Activated T-helper 1 cell treated with anti-CD3 and anti-CD28 coated beads, Interleukin-2, amount 50 U/mL, for 16 hours (primary cell): ENCODE measurements at places on chromosomes 12 and 14.

GRCh38 chr12:52715416-52715815 lies 12.1 kb upstream of the KRT77 start:
- no peak for DNase-seq

- no peak for DNase-seq
Measured at GRCh38 chr12:92762773-92763172, 60.0 kb downstream of the PLEKHG7 start.

- DNase-seq: no peak
Measured at GRCh38 chr12:109900752-109901580, 892 bp downstream of the TCHP start.

DNA sequence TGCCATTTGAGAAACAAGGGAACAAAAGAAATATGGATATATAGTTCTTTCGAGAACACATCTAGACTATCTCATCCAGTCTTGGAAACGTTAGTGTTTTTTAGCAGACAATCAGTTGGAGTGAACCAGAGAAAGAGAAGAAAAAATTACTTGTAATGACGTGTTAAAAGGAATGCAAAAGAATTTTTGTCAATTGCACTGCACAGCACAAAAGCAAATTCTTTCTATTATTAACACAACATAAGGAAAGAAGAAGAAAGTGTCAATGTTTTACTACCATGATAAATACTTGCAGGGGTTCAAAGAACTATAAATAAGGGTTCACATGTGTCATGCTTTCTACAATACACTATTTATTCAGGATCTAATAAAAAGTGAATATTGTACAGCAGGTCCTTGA lies 27.5 kb upstream of the GSG1 start:
- DNase-seq: no peak

DNA sequence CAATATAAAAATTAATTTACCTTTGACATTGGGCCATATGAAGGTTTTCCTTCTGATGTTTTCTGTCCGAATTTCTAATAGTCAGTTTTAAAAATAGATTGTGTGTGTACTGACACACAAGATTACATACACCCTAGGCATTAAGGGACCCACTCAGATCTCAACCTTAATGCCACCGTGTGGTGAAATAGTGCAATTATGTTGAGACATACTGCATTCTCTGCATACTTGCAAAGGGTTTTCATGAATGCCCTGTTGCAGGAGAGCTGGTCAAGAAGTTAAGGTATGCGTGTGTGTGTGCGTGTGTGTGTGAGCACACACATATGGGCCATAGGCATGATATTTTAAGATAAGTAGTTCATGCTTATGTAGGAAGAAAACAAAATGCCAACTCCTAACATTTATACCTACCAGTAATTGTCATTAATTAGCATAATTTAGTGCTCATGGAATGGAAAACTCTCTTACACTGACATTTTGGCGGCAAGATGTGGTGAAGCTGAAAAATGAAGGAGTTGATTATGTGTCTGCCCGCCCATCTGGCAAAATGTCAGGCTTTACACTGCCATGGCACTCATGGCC lies 58.8 kb downstream of the PIK3C2G start:
- DNase-seq: no peak

GRCh38 chr12:18430425-18431048 lies 169.2 kb downstream of the PIK3C2G start:
- no peak for DNase-seq

DNA sequence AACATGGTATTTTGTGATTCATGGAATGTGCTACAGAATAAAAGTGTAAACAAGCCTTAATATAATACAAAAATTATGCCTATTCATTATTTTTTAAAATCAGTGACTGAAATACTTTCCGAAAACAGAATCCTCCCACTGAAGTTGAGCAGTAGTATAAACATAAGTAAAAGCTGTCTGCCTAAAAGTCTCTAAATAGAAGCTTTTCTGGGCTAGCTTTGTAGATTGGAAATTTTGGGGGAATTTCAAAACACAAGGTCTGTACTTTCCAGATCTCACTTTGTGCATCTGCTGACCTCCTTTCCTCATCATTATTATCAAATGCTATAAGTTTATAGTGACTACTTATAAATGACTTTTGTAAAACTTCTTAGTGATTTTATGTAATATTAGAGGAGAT lies 80.4 kb upstream of the TRHDE start:
- DNase-seq: no peak

DNA sequence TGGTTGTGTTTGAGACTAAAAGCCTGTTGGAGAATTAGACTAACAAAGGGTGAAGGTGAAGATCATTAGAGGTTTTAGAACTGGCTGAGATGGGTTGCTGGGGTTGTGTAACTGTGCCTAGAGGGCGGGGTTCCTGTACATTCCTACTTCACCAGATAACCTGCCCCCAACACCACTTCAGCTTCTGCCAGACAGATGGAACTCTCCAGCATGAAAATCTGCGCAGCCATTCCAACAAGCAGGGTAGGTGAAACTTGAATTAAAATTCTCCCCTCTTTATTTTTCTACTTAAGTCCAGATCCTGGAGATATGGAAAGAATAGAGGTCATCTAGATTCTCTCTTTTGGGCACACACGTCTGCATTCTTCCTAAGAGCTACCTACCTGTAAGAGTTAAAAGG lies 6.0 kb downstream of the FOXG1 start:
- no peak for DNase-seq

DNA sequence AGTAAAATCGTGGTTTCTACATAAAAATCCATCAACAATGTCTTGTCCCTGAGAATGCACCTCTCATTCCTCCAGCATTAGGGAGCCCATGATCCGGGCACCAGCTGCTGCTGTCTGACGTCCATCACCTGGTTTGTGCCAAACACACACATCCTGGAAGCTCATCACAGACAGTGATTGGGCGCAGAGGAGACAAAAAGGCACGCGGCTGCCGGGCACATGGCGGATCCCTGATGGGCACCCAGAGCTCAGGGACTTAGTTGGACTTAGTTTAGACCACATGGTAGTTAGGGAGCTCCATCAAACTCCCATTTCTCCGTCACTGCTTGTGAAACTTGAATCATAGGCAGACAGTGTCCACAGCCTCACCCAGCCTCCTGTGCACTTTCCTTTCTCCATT lies 1059.3 kb downstream of the TMEM121 start:
- no peak for DNase-seq

- no peak for DNase-seq
Measured at GRCh38 chr14:68568907-68569897, 223.7 kb downstream of the ZFP36L1 start.

DNA sequence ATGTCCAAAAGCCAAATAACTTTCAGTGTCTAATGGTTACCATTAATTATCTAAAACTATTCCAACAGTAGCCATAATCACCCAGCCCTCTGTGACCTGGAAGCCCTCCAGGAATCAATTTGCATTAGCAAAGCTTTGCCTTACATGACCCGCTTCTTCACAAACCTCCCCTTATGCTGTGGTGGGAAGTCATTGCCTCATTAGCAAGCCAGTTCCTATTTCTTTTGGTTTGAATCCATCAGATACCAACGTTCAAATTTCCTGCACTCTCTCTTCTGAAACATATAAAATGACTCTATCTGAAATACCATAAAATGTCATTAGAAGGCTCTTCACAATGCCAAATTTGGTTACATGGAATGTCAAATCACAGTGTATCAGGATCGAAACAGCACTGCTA lies 268.3 kb upstream of the PRKD1 start:
- DNase-seq: no peak

- DNase-seq: no peak
Measured at GRCh38 chr14:45786266-45786665, 533.3 kb upstream of the MIS18BP1 start.

- no peak for DNase-seq
Measured at GRCh38 chr12:104494793-104495158, 38.0 kb downstream of the CHST11 start.

DNA sequence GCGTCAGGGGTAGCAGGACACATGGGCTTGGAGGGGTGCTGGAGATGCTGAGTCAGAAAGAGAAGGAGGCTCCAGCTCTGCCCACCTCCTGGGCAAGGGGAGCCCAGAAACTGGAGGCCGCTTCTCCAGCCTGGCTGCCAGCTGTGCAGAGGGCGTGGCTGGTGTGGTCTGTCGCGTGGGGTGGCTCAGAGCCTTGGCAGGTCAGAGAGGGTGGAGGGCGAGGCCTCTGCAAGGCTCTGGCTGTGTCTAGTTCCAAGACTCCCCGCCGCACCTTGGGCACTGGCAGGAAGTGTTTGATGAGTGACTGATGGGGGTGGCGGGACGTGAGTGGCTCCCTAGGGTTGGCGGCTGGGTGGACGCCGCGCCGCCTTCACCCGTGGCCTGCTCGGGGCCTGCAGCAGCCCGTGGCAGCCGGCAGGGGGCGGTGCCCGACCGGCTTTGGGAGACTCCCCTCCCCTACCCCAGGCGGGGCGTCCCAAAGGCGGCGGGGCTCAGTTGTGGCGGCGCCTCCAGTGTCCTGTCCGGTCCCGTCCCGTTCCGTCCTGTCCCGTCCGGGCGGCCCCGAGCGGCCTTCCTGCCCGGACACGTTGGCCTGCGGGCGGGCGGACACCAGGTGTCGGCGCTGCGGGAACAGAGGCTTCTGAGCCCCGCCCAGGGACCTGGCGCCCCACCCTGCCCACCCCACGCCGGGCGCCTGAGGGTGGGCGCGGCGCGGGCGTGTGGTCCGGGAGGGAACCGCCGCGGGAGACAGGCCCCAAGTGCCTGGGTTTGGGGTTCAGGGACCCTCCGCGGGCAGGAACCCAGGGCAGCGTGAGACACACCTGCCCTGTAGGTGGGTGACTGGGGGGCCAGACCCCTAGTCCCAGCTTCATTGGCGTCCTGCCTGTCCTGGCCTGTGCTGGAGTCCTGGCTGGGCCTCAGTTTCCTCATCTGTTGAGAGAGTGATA lies 39.7 kb downstream of the KRT80 start:
- DNase-seq: peak; percentile 57
